Activated naive CD4-positive, alpha-beta T cell treated with anti-CD3 and anti-CD28 coated beads for 36 hours (primary cell): ENCODE measurements at places on chromosomes 1 and 21. TPM values are rescaled to one million over a fixed set of nuclear protein-coding genes. Genes with fewer than 3 reads are reported as not detected.

The DYNLT5 gene
- total RNA-seq = not detected

The MAB21L3 gene
- total RNA-seq = not detected

The KCNJ15 gene
- 0.60 TPM for total RNA-seq

The CDA gene
- not detected for total RNA-seq

The ZNF695 gene
- total RNA-seq = 0.86 TPM

The IL12RB2 gene
- 76.5 TPM for total RNA-seq

The SLAMF8 gene
- total RNA-seq = 0.19 TPM

The FCRL5 gene
- not detected for total RNA-seq

The MPZ gene
- total RNA-seq = 4.4 TPM

The OPTC gene
- total RNA-seq = not detected

The NFIA gene
- 0.98 TPM for total RNA-seq

The CFHR1 gene
- total RNA-seq = not detected

The C1orf185 gene
- total RNA-seq = not detected

The OBSCN gene
- 13.5 TPM for total RNA-seq

The GPR3 gene
- total RNA-seq = 0.64 TPM

The PTAFR gene
- 0.05 TPM for total RNA-seq

The OR2M3 gene
- total RNA-seq = not detected

The SLC25A34 gene
- 0.74 TPM for total RNA-seq

The RAB13 gene
- total RNA-seq = 27.0 TPM
